Placental pericyte (primary cell): ENCODE measurements at places on chromosomes 6 and 20. TPM values are rescaled to one million over a fixed set of nuclear protein-coding genes. Genes with fewer than 3 reads are reported as not detected.

Gene ADGRB3
- 0.29 TPM in 1 of 2 replicates, not detected in the other for total RNA-seq

Gene FOXA2
- under 0.01 and 5.0 TPM in 2 replicates for total RNA-seq

Gene RBM24
- total RNA-seq: 0.88 and 9.3 TPM in 2 replicates

Gene TBX18
- total RNA-seq: 8.8 and 16.8 TPM in 2 replicates

Gene LIN28B
- 17.7 and 34.4 TPM in 2 replicates for total RNA-seq
